Spleen (tissue), 13 donors: ENCODE measurements at places on chromosomes 4 and X. TPM values are rescaled to one million over a fixed set of nuclear protein-coding genes. Genes with fewer than 3 reads are reported as not detected.

Gene FABP2
- polyA plus RNA-seq: 0.16 TPM

Gene KIT
- 0.26 TPM for polyA plus RNA-seq

Gene NAP1L2
- polyA plus RNA-seq: 1.3 TPM

Gene UGT2B11
- polyA plus RNA-seq: not detected

Gene HERC5
- polyA plus RNA-seq: 8.9 TPM

Gene HPSE
- 1.3 TPM for polyA plus RNA-seq

Gene SPANXA1
- not detected for polyA plus RNA-seq

Gene LNX1
- polyA plus RNA-seq: 0.13 TPM

Gene PHOX2B
- polyA plus RNA-seq: 0.03 TPM

Gene EXOC1L
- not detected for polyA plus RNA-seq

Gene TCEANC
- 3.5 TPM for polyA plus RNA-seq

Gene REELD1
- polyA plus RNA-seq: 2.3 TPM

Gene EDA2R
- 0.29 TPM for polyA plus RNA-seq

Gene CACNA1F
- polyA plus RNA-seq: 0.55 TPM

Gene SPATA4
- not detected for polyA plus RNA-seq

Gene PABPC1L2B
- polyA plus RNA-seq: not detected

Gene PPP1R2C
- not detected for polyA plus RNA-seq

Gene SEPTIN6
- polyA plus RNA-seq: 45.1 TPM

Gene PCDH11X
- polyA plus RNA-seq: 0.08 TPM

Gene C4orf51
- polyA plus RNA-seq: not detected

Gene SLC49A3
- polyA plus RNA-seq: 5.6 TPM

Gene HTATSF1
- polyA plus RNA-seq: 15.8 TPM

Gene NXF3
- 0.83 TPM for polyA plus RNA-seq

Gene RGS12
- polyA plus RNA-seq: 26.5 TPM

Gene TMEM150C
- polyA plus RNA-seq: 8.3 TPM

Gene AMBN
- polyA plus RNA-seq: not detected

Gene CHRDL1
- 4.1 TPM for polyA plus RNA-seq

Gene BEX2
- 39.9 TPM for polyA plus RNA-seq

Gene WNK3
- polyA plus RNA-seq: 0.10 TPM

Gene FGD1
- 0.73 TPM for polyA plus RNA-seq

Gene CXorf49
- polyA plus RNA-seq: not detected

Gene CPZ
- polyA plus RNA-seq: 0.11 TPM

Gene SASH3
- polyA plus RNA-seq: 142 TPM
